ENCODE measurements at places on chromosomes 1 and 21. TPM values are rescaled to one million over a fixed set of nuclear protein-coding genes. Genes with fewer than 3 reads are reported as not detected.

DNA sequence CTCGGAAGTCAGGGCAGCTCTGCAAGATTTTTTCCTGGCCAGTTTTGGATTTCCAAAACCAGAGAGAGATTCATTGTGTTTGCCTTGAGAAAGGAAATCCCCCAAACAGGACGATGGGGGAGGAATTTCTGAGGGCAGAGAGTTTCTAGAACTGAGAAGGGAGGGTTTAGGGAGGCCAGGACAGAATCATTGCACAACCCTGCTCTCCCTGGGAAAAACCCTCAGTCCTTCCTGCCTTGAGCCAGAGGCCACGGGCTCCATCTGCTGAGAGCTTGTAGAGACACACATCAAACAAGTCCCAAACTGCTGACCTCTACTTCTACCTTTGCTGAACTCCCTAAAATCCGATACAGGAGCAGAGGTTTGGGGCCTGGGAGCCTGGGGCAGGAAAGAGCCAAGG is 99.7 kb downstream of the NMNAT2 start:
- DNase-seq = no peak
- no peaks in the 10 kb centered on the region for H3K4me1 ChIP-seq
- no peaks in the 10 kb centered on the region for H3K36me3 ChIP-seq
- H3K4me3 ChIP-seq = no peak overlapping the region

GRCh38 chr1:56551691-56552090 is 27.7 kb downstream of the PLPP3 start:
- peaks cover 41% of the 10 kb centered on the region for H3K4me1 ChIP-seq
- H3K27me3 ChIP-seq = no peaks in the 10 kb centered on the region
- no peaks in the 10 kb centered on the region for H3K36me3 ChIP-seq
- H3K4me3 ChIP-seq = no peak overlapping the region

DNA sequence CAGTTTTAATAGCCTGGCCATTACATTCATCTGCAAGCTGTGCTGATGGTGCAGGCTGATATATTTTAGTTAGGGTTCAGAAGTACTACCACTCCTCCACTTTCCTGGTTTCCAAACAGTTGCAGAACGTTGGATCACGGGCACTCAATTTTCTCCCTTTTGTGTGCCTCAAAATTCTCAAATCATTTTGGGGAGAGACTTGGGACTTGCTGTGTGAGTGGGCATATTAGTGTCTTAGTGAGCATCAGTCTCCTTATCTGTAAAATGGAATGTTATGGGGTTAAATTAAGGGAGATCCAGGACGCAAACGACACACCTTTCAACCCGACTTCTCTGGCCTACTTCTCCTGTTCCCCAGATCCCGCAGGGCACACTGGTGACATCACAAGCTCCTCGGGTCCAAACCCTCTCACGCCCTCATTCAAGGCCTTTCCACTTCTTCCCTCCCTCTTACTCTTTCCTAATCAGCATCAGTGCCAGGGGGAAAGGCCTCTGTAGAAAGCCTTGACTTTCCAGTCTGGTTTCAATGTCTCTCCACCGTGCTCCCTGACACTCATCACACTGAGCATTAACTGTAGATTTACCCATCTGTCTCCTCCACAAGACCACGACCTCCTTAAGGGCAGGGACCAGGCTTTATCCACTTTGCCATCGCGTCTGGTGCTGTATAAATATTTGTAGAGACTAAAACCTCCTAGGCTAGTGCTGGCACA is 1.2 kb downstream of the PIGP start:
- peak; percentile 69 for DNase-seq
- no peaks in the 10 kb centered on the region for H3K36me3 ChIP-seq
- peak overlapping the region; percentile 78 for H3K4me3 ChIP-seq

CADM3 gene
- 120 TPM for total RNA-seq

DNA sequence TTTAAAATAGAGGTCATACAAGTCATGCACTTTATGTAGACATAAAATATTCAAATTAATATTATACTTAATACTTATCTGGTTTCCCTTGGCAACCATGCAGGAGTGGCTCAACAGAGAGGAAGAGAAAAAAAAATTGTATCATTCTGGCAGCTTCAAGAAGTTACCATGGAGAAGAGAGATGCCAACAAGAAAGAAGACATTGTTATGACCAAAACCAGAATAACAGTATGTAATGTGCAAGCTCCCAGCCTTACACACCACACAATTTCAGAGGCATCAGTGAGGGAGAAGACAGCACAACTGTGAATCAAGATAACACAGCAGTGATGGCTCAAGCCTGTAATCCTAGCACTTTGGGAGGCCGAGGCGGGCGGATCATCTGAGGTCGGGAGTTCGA is 49.1 kb upstream of the RCOR3 start:
- H3K4me1 ChIP-seq = no peaks in the 10 kb centered on the region
- H3K36me3 ChIP-seq = no peaks in the 10 kb centered on the region
- no peak overlapping the region for H3K27ac ChIP-seq
- no peak overlapping the region for H3K4me3 ChIP-seq

Data from spinal cord (tissue), 10 donors.